ENCODE measurements at places on chromosomes 12 and 14.

DNA sequence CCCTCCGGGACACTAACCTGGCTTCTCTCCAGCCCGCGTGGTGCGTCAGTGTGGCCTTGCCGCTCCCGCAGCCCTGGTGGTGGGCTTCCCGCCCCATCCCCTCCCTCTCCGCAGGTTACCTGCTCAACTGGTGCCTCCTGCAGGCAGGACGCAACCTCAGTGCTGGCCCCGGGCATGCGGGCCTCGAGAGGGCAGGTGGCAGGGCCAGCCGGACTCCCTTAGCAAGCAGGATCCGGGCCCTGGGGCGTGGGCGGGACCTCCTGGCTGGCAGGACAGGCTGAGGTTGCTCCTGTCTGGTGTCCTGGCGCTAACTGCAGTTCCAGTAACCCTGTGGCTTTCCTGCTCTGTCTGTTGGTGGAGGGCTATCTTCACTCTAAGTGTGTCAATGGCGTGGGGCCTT is 8.6 kb upstream of the ADSS1 start:
- DNase-seq: no peak

DNA sequence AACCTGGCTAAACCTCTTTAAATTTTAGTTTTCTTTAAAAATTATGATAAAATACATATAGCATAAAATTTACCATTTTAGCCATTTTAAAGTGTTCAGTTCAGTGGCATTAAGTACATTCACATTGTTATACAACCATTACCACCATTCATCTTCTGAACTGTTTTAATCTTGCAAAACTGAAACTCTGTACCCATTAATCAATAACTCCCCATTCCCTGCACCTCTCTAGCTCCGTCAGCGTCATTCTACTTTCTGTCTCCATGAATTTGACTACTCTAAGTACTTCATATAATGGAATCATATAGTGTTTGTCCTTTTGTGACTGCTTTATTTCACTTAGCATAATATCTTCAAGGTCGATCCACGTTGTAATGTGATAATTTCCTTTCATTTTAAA is 75.8 kb upstream of the DDHD1 start:
- DNase-seq: no peak

DNA sequence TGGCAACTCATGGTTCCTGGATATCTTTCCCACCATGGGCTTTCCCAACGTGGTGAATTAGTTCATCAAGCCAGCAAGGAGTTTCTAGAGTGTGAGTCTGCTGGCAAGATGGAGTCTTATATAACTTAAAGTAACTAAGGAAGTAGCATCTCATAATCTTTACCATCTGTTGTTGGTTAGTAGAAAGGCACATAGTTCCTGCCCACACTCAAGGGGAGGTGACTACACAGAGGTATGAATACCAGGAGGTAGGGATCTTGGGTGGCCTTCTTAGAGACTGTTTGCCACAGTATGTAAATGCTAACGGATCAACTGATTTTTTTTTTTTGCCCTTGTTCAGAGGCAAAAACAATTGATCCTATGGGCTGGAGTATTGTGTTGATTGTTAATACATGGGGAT is 446.9 kb downstream of the ATP23 start:
- no peak for DNase-seq

DNA sequence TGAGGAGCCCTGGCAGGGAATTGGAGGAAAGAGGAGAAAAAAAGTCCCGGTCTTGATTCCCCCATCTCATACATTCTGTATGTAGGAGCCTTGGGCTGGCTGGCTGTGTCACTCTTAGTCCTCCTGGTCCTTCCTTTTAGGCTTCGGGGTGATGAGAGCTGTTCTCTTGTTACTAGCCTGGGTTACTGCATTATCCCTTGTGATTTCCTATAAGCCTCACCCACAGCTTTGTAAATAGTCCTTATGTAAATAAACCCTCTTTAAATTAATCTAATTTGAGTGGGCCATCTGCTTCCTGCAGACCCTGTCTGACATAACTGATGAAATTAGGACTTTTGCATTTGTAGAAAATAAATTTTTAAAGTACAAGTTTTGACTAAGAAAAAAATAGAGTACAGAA is 19.2 kb downstream of the DNM1L start:
- DNase-seq: no peak

DNA sequence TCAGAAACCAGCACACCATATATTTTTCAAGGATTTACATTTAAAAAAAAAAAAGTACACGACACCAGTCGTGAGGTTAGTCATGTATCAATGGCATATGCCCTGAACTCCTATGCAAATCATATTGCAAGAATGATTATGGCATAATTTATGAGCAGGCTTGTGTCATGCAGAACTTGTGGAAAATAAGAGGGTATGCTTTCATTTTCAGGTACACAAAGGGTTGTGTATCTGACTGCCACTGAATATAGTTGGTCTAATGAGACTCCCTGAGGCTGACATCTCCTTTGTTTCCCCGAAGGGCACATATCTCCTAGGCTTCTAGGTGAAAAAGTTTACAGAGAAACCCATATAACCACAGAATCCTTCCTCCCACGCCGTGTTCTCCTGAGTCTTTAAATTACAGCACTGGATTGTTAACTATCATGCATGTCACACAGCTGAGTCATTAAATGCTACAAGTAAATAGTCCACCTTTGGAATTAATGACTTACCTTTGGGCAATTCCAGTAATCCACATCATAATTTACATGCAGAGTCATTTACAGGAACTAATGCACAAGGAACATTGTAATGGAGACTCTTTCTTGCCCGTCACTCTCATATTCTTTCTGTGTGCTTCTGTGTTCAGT is 356.7 kb upstream of the DIO2 start:
- no peak for DNase-seq
